KG1 (cell line): ENCODE measurements at places on chromosomes 16 and 17.

- no peak for DNase-seq
Measured at GRCh38 chr17:77696721-77697460, 261.6 kb upstream of the TNRC6C start.

DNA sequence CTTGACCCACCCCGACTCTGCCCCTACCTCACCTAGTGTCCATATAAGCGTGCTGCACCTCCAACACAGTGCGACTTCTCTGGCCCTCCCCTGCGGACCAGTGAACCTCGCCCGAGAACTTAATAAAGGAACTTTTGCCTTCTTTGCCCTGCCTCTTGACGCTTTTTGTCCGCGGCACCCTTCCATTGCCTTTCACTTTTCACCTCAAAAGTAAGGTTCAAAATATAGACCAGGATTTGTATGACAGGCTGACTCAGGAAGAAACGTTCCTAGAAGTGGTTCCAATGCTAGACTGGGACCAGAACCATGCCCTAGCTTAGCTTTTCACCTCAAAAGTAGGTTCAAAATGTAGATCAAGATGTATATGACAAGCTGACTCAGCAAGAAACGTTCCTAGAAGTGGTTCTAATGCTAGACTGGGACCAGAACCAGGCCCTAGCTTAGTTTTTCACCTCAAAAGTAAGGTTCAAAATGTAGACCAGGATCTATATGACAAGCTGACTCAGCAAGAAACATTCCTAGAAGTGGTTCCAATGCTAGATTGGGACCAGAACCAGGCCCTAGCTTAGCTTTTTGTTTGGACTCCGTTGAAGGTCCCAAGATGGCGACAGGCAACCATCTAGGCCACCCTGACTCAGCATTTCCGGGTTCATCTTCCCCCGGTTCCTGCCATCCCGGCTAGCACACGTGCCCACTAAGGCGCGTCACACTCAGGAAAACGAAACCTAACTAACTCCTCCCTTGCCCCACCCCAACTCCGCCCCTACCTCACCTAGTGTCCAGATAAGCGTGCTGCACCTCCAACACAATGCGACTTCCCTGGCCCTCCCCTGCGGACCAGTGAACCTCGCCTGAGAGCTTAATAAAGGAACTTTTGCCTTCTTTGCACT, 51.0 kb upstream of the TMEM97 start:
- no peak for DNase-seq

DNA sequence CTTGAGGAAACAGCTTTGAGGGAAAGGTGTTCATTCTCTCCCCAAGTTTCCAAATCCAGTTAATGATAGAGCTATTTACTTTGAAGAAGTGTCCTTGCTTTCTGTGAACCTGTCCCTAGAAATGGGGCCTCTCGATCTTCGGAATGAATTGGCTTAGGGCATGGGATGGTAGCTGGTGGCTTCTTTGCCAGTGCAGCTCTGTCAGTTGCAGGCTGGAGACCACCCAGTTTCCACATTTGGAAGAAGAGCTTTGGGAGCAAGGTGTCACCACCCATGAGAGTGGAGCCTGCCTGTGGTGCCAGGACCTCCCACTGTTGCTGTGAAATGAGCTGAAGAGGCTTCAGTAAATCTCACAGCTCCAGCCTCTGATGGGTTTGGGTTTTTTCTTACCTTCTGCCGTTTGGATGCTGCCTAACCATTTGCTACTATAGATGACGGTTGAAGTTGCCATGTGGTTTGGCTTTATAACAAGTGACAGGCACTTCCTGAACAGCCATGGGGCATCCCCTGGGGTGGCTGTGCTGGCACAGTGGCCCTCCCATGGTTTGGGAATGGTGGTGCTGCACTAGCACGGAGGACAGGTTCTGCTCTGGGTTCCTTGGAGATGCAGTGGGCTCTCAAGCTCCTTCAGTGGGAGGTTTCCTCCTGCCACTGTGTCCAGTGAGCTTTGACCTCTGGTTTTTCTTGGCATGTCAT, 19.5 kb upstream of the SLC5A10 start:
- no peak for DNase-seq

GRCh38 chr16:81873206-81873605, 94.1 kb downstream of the PLCG2 start:
- DNase-seq = no peak

DNA sequence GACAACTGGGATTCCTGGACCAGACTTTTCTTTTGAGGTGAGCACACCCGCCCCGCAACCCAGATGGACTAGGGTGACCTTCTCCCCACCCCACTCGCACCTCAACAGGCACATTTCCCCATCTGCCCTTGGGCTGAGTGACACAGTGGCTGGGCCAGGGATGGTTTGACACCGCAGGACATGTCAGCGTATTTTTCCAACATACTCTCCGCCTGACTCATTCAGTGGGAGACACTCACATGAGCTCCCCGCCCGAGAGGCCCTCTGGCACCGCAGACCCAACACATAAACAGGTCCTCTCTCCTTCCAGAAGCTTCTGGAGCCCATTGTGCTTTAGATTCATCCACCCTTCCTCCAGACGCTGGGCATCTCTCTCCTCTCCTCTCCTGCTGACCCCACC, 69.4 kb downstream of the ZDHHC7 start:
- DNase-seq = no peak

DNA sequence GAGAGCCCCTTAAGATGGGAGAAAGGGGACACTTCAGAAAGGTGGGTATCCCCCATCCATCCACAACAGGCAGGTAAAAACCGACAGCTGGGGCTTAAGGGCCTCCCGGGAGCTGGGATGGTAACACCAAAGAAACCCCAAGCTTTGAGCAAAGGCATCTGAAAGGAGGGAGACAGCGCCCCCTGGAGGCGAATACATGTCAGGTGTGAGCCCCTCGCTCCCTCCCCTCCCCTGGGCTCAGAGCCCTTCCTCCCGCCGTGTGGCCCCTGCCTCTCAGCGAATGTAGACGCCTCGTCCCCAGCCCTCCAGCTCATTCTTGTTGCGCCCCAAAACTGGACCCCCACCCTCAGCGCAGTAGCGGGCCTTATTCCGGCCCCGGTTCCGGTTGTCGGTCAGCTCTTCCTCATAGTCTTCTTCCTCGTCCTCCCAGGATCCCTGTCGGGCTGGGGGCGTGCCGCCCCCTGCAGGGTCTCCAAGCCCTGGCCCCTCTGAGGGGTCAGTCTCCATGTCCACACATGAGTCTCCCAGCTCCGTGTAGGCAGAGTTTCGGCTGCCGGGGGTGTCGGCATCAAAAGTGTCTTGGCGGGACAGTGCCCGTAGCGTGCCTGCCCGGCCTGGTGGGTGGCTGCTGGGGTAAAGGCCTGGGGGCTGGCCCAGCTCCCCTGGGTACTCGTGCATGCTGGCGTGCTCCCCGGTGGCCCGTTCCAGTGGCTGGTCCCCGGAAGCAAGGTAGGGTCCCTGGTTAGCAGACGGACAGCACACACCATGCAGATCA, 9.1 kb upstream of the ARL5C start:
- DNase-seq = peak; percentile 36

DNA sequence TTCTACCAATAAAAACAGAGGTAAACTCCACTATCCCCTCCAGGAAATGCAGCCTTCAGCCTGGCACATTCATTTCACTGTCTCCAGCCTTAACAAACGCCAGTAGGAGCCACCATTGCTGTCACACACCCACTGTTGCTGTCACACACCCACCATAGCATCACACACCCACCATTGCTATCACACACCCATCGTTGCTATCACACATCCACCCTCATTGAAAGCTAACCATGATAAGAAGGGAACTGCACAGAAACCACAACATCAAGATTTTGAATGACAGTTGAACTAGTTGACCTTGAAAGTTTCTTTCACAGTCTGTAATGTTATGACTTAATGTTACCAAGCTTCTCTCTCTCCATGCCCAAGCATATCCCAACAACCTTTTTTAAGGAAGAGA, 38.1 kb downstream of the SHCBP1 start:
- DNase-seq = no peak

GRCh38 chr17:46028981-46029565, 30.0 kb downstream of the STH start:
- no peak for DNase-seq

- peak; percentile 2 for DNase-seq
Measured at GRCh38 chr17:17919169-17920107, 52.8 kb downstream of the TOM1L2 start.

DNA sequence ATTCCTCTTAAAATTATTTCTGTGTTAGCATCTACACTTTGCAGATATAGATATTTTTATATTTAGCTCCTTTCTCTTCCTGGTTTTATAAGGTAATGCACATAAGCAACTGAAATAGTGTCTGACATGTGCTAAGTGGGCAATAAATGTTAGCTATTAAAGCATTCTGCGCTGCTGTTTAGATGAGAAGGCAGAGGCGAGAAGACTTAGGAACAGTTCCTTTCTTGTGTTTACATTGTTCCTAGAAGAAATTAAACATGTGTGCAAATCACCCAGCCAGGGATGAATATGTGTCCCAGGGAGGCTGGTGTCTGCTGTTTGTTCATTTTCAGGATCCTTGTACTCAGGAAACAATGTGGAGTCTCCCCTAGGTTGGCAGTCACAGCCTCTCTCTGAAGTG, 292.3 kb downstream of the PMP22 start:
- DNase-seq = no peak

DNA sequence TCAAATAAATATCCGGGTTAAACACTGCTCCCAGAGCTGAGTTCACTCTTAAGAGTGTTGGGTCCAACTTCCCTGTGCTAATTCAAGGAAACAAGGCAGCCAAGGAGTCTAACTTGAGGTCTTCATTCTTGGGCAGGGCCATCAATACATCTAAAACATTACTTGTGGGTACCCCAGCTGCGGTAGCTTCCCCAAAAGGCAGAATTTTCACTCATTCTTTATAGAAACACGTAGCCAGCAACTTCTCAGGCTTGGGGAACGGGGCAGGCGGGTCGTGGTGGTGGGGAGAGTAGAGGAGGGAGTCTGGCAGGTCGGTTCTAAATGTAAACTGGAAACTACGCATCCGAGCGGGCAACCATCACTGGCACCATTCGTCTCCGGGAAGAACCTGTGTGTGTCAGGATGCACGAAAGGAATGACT, 666 bp upstream of the METTL9 start:
- peak; percentile 11 for DNase-seq

GRCh38 chr16:10638101-10638500, 56.6 kb downstream of the TEKT5 start:
- DNase-seq = no peak

GRCh38 chr17:17701658-17702057, 20.4 kb downstream of the RAI1 start:
- no peak for DNase-seq

GRCh38 chr17:28173801-28174200, 131.3 kb downstream of the NLK start:
- DNase-seq = peak; percentile 34

DNA sequence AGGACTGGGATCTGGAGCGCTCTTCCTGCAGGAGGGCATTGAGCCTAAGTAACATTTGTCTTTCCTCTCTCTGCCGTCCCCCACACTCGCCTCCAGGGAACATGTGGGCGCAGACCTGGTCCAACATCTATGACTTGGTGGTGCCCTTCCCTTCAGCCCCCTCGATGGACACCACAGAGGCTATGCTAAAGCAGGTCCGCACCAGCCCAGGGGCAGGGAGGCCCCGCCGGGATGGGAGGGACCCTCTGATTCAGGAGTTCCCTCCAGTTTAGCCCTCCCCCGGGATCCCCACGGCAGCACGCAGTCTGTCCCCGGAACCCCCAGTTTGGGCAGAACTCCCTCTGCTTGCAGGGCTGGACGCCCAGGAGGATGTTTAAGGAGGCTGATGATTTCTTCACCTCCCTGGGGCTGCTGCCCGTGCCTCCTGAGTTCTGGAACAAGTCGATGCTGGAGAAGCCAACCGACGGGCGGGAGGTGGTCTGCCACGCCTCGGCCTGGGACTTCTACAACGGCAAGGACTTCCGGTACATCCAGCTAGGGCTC, 14.1 kb downstream of the ACE start:
- DNase-seq = no peak

- DNase-seq = no peak
Measured at GRCh38 chr17:76138234-76138895, 2.7 kb downstream of the FOXJ1 start.

GRCh38 chr17:76491271-76492122, 9.7 kb downstream of the RHBDF2 start:
- no peak for DNase-seq

GRCh38 chr17:78617511-78618061, 40.4 kb upstream of the DNAH17 start:
- no peak for DNase-seq

DNA sequence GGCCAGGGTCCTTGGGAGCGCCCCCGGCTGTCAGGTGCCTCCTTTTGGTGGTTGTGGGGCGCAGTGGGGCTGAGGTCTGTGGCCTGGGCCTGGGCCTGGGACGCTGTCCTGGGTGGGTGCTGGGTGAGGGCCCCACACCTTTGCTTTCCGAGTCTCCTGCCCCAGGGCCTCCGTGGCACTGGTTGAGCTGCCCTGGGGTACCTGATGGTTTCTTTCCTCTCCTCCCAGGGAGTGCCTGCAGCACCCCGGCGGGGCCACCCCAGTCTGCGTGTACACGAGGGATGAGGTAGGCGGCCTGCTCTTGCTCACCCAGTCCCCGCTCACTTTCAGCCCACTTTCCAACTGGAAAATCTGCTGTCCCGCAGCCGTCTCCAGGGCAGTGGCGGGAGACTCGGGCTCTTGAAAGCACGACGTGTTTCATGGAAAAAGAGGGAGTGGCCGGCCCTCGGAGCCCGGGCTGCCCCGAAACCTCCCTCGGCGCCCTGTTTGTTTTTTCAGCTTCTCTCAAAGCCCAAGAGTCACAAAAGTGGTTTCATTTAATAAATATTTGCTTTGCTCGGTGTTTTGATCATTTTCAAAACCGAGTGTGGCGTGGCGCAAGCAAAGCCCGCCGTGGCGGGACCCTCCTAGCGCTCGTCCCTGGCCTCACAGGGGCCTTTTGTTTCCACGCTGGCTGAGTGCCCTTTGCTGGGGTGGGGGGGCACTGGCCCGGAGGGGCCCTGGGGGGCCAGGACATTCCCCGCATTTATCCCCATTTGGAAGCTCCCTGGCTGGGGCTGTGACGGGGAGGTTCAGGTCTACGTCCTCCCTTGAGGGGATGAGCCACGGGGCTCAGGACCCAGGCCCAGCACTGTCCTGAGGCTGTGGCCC, 17.4 kb downstream of the ASPSCR1 start:
- DNase-seq = no peak

- no peak for DNase-seq
Measured at GRCh38 chr17:39769974-39770587, 32.3 kb downstream of the GRB7 start.

DNA sequence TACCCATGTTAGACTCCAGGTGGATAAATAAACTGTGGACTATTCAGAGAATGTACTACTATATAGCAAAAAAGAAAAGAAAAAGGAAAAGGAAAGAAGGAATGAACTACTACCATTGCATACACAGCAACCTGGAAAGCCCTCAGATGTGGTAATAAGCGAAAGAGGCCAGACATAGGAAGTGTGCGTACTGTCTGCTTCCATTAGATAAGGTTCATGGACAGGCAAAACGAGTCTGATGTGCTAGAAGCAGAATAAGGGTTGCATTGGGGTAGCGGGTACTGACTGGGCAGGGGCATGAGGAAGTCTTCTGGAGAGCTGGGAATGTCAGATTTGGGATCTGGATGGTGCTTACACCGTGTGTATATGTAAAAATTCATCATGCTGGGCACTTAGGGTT, 21.8 kb downstream of the CLEC16A start:
- peak; percentile 13 for DNase-seq

- DNase-seq = no peak
Measured at GRCh38 chr16:86723689-86724088, 145.3 kb downstream of the FOXL1 start.
